Stimulated activated CD4-positive, alpha-beta T cell treated with anti-CD3 and anti-CD28 coated beads, Interleukin-15, amount 100 ng/mL, for 1 hour (primary cell): ENCODE measurements at places on chromosomes 5 and 9.

DNA sequence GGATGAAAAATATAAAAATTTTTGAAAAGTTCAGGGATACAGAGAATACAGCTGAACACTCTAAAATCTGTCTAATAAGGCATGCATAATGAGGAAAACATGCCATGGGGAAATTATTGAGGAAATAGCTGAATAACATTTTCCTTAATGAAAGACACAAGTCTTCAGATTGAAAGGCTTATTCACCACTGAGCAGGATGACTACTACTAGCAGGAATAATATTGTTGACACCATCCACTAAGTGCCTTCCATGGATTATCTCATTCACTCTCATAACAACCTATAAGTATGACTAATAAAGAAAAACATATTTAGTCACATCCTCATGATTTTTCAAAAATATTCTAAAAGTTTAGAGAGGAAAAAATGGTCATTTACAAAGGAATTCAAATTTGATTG, 96.7 kb upstream of the FER start:
- no peak for DNase-seq

DNA sequence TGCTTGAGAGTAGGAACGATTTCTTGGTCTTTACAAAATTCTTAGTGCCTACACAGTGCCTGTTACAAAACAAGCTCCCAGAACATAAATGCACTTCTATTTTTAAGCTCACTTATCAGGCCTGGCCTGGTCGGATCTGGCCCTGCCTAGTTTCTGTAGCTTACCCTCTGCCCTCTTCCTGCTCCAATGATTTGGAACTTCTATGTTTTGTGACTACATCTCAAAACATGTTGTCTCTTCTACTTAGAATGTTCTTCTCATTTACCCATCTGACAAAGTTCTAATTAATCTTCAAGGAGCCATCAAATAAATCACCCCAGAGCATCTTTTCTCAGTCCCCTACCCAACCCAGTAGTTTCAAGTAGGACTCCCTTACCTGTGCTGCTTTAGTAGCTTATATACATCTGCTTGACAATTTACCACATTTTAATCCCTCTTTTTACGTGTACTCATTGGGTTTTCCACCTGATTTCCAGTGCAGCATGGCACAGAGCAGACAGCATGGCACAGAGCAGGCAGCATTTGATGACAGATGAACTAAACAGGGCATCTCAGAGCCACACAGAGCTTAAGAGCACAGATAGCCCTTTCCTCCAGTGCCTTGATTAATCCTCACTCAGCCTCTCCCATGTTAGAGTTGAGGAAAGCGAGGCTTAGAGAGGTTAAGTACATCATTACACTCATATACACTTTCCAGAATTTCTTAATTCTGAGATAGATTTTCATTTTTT, 171.9 kb downstream of the MAPKAP1 start:
- no peak for DNase-seq

DNA sequence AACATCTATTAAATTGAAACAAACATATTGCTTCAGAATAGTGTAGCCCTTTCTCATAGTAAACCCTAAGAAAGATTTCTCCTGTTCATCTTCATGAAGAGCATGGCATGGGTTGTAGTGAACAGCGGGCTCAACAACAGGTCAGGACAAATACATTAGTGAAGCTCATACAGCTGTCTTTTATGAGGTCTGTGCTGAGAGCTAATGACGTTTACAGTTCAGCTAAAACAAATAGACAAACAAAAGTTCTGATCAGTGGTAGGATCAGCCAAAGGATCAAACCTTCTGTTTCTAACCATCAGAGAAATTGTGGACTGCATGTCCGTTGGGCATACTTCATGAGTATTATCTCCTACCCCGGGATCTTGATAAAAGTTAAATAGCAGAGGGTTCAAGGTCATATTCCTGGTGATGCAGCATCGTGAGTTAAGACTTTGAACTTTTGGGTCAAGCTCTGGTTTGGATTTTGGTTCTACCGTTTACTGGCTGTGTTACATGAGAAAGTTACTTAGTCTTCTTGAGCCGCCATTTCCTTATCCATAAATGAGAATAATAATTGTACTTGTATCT, 37.9 kb downstream of the ACO1 start:
- DNase-seq = no peak

DNA sequence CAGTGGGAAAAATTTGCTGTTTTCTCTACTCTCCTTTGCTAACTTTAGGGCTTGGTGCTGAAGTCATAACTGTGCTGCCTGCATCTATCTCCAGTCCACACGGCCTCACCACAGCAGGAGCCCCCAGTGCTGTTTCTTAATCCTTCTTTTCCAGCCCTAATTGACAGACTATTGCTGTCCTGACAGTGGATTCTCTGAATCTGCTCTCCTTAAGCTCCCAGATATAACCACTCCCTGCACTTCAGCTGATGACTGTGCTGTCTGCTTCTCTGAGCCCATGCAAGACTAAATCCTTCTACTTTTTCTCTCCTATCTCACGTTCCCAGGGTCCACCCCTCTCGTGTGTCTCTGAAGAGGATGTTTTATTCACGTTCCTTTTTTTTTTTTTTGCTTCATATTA, 19.7 kb upstream of the GRIA1 start:
- no peak for DNase-seq

- DNase-seq = no peak
Measured at GRCh38 chr5:57598756-57599155, 116.1 kb upstream of the ACTBL2 start.

DNA sequence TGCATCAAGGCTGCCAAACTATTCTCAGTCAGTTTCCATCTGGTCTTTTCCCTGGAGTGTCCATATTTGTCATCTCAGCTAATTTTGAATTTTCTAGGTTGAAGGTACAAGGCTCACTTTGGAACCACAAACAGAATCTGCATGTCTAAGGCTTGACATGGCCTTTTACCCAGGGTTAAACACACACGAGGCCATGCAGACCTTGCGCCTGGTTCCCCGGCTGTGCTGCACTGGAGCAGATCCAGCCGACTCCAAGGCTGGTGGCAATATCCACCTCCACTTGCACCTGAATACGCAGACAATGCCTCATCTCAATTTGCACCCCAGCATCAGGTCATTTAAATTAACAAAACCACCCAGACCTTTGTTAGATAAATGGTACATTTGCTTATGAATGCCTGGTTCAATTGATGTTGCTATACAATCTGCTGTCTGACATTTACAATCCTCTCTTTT, 276.2 kb downstream of the HSPA4 start:
- DNase-seq = no peak

GRCh38 chr9:36985769-36986467, 48.1 kb downstream of the PAX5 start:
- no peak for DNase-seq

DNA sequence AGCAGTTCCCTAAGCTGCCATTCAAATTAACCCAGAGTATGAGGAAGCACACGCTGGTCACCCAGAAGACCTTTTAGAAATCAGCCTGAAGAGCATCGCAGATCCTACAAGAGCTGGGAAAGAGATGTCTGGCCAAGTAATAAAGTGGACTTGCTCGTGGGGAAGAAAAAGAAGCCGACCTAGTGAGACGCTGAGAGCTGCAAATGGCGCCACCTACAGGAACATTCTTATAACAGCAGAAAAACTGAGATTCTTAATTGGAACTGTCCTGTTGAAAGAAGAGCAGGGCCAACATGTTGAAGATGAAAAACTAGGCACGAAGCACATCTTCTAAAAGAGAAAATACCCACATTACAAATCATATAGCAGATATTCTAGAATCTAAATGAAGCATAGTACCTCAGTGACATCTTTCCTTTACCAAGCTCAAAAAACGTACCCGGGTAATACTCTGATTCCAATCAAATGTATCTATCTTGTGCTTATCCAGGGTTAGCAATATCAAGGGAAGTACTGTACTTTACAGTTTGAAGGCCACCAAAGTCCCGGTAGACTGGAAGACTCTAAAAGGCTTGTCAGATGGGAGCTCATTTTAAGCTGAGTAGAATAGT, 3.9 kb upstream of the GNAQ start:
- DNase-seq = no peak
